ENCODE measurements at places on chromosomes 12 and 14. TPM values are rescaled to one million over a fixed set of nuclear protein-coding genes. Genes with fewer than 3 reads are reported as not detected.

The PLA2G1B gene
- not detected for total RNA-seq

The CCDC198 gene
- 81.3 TPM for total RNA-seq

The GPR68 gene
- not detected for total RNA-seq

The ENDOU gene
- 0.42 TPM for total RNA-seq

The CD27 gene
- total RNA-seq = not detected

The OAS3 gene
- 159 TPM for total RNA-seq

The NIN gene
- 19.1 TPM for total RNA-seq

The INHBC gene
- not detected for total RNA-seq

The LTBR gene
- total RNA-seq = 167 TPM

The PPP1R36 gene
- total RNA-seq = 0.40 TPM

The LALBA gene
- total RNA-seq = not detected

The KRT77 gene
- not detected for total RNA-seq

The RNASE1 gene
- total RNA-seq = 40.2 TPM

The ZDHHC22 gene
- not detected for total RNA-seq

The SLC4A8 gene
- total RNA-seq = 1.1 TPM

The BCL11B gene
- 0.59 TPM for total RNA-seq

The SLC39A5 gene
- 0.98 TPM for total RNA-seq

The GPX2 gene
- total RNA-seq = 260 TPM

The KRT71 gene
- total RNA-seq = not detected

The RPGRIP1 gene
- total RNA-seq = not detected

The ZNF219 gene
- 20.3 TPM for total RNA-seq

The SCYL2 gene
- total RNA-seq = 59.9 TPM

The HIF1A gene
- 229 TPM for total RNA-seq

The TFCP2 gene
- 19.6 TPM for total RNA-seq

The PHETA1 gene
- 28.5 TPM for total RNA-seq

The PXMP2 gene
- total RNA-seq = 41.9 TPM

The CIDEB gene
- not detected for total RNA-seq

The TAS2R19 gene
- total RNA-seq = 4.5 TPM

The GRIN2B gene
- 0.05 TPM for total RNA-seq

The C1R gene
- total RNA-seq = 7.6 TPM

The GTF2H3 gene
- total RNA-seq = 66.5 TPM

The SLC2A14 gene
- not detected for total RNA-seq

The REP15 gene
- 0.78 TPM for total RNA-seq

Measured in Calu3 (cell line).